ENCODE measurements at places on chromosomes 3 and 15.

DNA sequence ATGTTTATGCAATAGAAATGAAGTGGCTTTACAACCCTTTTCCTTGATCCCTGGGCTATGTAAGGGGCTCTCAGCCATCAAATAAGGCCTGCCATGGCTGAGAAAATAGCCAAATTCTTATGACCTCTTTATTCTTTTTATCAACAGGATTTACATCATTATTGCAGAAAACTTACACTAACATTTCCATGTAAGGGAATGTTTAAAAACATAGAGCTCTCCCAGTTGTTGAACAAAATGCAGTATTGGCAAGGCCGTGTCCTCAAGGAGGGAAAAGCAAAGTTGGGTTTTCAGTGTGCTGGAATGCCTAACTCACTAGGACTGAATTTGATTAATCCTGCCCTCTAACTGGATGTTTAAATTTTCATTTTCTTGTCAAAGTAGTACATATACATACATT lies 22.3 kb downstream of the NR2C2 start:
- DNase-seq, result no peak

DNA sequence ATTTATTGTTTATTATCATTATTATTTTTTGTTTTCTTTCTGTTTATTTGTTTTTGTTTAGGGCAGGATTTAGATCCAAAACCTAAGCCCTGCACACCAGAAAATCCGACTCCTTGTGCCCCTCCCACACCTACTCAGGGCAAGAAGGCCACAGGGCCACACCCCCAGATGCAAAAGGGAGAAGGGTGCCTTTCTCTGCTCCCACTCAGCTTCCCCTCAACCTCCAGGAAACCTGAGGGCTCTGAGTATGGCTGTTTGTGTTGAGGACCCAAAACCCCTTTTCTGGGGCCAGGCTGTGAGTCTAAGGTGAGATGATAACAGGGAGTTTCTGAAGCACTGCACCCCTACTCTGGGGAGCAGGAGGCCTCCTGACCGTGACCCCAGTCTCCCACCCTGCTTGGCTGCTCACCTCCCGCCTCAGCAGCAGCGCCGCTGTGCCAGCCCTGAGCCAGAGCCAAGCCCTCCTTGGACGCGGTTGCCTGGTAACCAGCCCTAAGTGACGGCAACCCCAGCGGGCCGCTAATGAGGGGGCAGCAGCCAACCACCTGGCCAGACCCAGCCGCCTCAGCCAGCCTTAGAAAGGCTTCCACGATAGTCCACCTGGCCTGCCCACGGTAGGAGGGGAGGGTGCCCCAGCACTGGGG lies 6.4 kb upstream of the C15orf39 start:
- no peak for DNase-seq

GRCh38 chr3:47847801-47848518 lies 45.0 kb downstream of the DHX30 start:
- DNase-seq, result no peak

- DNase-seq, result no peak
Observed at GRCh38 chr3:10242182-10243065, 5.8 kb upstream of the TATDN2 start.
